ENCODE measurements at places on chromosomes 2 and 18. TPM values are rescaled to one million over a fixed set of nuclear protein-coding genes. Genes with fewer than 3 reads are reported as not detected.

- no peak for DNase-seq
Measured at GRCh38 chr2:241179899-241180298, 8.6 kb upstream of the ANO7 start.

DNA sequence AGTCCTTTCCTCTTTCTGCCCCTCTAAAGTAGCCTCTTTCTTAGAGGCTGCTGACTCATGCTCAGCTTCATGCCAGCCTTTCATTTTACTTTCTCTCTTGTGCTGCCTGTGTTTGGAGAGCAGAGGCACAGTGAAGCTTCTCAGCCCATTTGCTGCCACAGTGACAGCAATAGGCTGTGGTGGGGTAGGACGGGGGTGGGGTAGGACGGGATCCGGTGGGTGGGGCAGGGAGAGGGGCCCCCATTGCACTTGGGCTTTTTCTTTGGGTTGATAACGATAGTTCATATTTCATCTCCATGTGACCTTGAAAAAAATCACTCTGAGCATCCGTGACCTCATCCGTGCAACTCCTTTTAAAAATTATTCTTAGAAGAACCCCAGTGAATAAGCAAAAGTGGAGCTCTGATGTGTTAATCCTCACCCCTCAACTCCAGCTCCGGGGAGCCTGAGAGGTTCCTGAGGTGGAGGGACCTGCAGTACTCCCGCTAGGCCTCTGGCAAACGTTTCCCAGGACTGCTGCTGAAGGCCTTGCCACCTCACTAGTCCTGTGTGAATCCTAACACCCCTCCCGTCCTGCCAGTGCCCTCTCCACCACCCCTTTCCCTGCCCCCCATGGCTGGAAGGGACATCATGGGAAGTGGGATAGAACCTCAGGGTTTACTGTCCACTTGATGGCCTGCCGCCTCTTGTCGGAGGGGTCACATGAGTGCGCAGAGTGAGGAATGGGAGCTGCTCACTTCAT, 70.8 kb downstream of the INPP4A start:
- DNase-seq = peak; percentile 39

- no peak for DNase-seq
Measured at GRCh38 chr2:241641631-241642030, 4.1 kb downstream of the ATG4B start.

DNA sequence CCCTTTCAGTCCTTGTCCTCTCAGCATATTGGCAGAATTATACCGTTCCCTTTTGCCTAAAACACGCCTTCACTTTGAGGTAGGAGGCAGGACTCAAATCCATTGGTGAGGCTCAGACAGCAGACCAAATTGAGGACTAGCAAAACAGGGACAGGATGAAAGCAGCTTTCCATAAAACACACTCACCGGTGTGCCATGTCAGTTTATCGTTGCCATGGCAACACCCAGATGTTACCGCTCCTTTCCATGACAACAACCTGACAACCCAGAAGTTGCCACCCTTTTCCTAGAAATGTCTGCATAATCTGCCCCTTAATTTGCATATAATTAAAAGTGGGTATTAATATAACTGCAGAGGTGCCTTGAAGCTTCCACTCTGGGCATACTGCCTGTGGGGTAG, 730.4 kb downstream of the METTL4 start:
- peak; percentile 7 for DNase-seq

DNA sequence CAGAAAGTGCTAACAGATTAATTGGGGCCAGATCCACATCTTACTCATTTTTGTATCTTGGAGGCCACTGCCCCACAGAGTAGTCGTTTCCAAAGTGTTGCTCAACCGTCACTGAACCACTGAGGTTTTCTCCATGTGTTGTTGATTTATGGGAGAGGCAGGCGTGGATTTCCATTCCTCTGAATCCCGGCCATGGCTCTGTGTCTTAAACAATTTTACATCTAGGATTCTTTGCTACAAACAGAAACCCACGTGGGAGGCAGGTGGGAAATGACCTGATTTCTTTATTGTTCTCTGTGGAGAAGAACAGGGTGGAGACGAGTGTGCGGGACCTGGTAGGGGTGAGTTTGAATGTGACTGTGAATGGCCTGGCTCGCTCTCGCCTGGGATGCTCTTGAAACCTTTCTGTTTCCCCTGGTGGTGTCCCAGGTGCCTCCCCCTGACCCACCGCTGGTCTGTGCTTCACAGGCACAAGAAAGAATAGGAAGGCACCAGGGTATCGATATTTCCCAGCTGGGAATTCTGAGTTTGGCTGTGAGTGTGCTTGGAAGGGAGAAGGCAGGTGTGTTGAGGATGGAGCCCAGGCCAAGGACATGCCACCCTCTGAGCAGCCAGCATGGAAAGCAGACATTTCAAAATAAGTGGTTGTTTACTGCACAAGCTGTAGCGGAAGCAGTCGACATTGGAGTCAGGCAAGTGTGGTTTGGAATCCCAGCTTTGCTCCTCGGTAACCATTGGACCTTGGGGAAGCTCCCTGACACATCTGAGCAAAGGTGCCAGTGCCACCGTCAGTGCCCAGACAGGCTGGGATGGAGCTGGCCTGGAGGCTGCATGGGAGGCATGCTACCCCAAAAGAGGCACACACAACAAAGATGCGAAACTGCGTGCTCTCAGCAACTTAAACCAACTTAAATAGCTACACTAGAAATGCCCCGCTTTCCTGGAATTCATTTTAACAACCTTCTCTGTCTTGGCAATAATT, 50.0 kb downstream of the LPIN1 start:
- DNase-seq = no peak

DNA sequence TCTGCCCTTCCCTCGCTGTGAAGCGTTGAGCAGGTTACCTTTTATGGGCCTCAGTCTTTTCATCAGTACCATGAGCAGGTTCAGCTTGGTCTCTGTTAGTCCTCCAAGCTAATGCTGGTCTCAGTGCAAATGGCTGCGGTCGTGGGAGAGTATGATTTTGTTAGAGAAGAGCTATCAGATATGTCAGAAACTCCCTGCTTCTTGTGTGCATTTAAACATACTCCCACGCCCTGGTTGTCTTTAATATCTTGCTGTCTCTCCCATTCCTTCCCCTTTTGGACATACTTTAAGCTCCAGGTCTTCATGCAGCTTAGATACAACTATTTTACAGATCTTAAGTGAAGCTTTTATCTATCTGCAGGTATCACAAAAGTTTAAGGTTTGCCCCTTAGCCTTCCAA, 62.9 kb downstream of the EFR3B start:
- DNase-seq = no peak

- no peak for DNase-seq
Measured at GRCh38 chr18:31246460-31246859, 71.5 kb upstream of the DSG1 start.

GRCh38 chr18:59540780-59541179, 156.4 kb downstream of the CCBE1 start:
- no peak for DNase-seq

GRCh38 chr18:27372386-27372785, 187.3 kb upstream of the CHST9 start:
- no peak for DNase-seq

GRCh38 chr18:62878305-62878704, 163.0 kb downstream of the PHLPP1 start:
- DNase-seq = no peak

DNA sequence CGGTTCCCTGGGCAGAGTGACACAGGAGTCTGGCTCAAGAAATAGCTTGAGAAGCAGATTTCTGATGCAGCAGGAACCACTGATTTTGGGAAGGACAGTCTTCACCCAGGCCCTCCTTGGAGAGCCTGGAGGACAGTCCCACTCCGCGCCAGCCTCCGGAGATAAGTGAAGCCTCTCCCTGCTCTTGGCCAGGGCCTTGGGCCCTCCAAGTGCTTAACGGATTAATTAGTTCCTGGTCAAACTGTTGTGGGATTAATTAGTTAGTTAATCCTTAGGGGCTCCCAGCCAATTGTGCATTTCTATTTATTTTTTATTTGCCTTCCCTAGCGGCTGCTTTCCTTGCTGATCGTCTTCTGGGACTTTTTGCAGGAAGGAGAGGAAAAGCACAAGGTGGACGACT, 19.6 kb downstream of the CPLX4 start:
- no peak for DNase-seq

GRCh38 chr2:73536133-73536840, 105.9 kb downstream of the NAT8 start:
- no peak for DNase-seq

- DNase-seq = peak; percentile 49
Measured at GRCh38 chr2:54041135-54041534, 70.3 kb upstream of the PSME4 start.

DNA sequence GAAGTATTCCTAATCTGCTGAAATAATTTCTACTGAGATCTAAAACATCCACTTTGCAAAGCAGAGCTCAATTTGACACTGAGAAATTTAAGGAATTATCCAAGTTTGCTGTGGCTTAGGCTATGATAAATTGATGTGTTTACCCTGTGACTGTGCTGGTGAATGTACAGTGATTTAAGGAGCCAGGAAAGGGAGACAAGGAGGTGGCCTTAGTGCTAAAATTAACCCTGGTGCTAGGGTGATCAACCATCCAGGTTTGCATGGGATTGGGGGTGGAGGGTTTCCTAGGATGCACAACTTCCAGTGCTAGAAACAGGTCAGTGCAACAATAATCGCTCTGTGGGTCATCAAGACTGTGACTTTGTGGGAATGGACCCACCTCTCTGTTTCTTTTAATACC, 307.5 kb upstream of the SPRED2 start:
- no peak for DNase-seq

GRCh38 chr2:38159191-38159590, 83.2 kb upstream of the CYP1B1 start:
- no peak for DNase-seq

DNA sequence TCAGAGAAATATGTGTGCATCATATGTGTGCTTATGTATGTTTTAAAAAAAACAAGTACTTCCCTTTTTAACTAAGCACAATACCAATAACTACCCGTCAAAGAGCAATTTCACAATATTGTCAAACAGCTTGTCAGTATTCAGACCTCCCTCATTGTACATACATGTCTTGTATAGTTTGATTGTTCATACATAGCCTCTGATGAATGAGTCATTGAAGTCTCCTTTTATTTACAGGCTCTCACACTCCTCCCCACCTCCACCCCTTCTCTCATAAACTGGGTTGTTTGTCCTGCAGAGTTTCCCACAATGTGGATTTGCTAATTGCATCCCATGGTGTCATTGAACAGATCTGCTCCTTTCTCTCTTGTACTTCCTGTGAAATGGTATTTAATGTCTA, 132.8 kb upstream of the L3MBTL4 start:
- DNase-seq = no peak

DNA sequence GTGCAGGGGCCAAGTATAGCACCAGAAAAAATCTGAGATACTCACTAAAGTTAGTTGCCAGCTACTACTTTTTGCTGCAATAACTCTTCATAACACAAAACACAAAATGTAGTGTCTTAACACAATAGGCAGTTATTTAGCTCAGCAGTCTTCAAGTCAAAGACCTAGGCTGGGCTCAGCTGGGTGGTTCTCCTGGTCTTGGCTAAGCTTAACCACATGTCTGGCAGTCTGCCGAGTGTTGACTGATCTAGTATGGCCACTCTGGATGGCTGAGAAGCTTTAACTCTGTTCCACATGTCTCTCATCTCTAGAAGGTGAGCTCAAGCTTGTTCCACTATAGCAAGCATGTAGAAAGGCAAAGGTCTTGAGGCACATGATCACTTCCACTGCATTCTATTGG, 451.6 kb downstream of the SOX11 start:
- DNase-seq = no peak

DNA sequence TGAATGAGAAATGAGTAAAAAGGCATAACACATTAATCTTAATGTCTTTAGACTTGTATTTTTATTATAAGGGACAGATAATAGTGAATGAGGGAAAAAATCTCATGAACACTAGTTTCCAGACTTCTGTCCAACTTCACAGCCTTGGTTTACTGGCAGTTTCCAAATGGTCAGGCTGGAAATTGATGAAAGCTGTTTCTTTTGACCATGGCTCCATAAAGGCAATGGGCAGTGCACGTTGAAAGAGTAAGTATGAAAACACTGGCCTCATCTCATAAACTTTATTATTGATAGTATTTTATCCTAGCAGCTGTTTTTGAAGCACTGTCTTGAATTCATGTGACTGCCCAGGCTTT, 23.1 kb downstream of the BCL2L11 start:
- DNase-seq = no peak

DNA sequence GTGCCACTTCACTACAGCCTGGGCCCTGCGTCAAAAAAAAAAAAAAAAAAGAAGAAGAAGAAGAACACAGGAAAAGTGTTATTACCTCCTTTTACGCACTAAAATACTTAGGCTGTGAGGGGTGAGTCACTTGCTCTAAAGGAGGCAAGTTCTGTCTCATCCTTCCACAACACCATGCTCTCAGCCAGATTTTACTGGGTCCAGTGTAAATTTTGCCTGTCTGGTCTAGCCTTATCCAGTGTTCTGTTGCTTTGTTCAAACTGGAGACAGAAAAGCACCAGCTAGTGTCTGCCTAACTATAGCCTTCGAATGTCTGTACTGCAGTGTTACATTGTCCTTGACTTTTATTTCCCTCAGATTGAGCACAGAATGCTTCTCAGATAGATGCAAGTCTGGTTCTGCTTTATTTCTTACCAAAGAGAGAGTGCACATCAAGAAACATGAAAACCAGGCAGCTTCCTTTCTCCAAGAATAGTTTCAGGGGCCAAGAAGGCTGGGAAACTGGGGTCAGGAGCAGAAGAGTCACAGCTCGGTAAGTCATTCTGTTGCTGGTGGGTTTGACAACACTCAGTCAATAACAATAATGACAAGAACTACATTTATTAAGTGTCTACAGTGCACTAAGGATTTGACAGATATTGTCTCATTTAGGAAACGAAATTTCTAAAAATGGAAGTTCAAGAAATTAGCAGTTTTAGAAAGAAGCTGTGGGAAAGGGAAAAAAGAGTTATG, 3.1 kb upstream of the MSGN1 start:
- peak; percentile 35 for DNase-seq

DNA sequence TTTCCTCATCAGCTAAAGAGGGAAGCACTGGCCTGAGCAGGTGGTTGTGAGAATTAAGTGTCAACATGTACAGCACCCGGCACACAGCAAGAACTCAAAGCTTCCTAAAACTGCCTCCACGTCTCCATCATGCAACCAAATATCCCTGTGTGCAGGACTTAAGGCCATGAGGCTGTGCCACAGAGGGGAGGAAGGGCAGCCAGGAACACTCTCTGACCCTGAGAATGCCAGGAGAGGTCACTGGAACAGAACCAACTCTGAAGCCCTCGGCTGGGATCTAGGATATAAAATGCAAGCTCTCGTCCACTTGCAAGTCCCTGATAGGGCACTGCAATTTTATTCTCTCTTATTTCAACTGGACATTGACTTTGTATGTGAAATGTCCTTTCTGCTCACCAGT, 12.2 kb upstream of the NPAS2 start:
- no peak for DNase-seq

DNA sequence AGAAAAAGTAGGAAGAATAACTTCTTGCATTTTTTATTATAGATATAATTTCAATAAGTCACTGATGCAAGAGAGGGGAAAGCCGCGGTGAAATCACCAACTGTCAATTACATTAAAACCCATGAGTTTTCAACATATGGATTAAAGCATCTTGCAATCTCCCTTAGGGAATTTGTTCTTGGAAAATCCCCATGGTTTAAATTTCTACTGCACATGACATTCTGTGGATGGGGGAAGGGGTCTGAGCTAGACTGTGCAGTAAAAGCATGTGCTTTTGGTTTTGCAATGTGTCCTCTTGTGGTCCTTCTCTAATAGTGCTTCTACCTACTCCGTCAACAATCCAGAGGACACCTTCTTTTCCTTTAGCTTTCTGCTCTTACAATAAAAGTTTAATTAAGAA, 894.0 kb downstream of the DCDC2C start:
- DNase-seq = no peak

C18orf63 gene
- total RNA-seq = not detected

LCT gene
- total RNA-seq = not detected

SOX11 gene
- not detected for total RNA-seq

RAB17 gene
- 0.30 TPM for total RNA-seq

EVX2 gene
- not detected for total RNA-seq

VWC2L gene
- total RNA-seq = not detected

DSG3 gene
- not detected for total RNA-seq
